ENCODE measurements at places on chromosomes 5 and 9.

- DNase-seq = no peak
Measured at GRCh38 chr5:2172471-2172870, 289.7 kb upstream of the IRX4 start.

- DNase-seq = no peak
Measured at GRCh38 chr9:131701789-131702337, 38.0 kb downstream of the RAPGEF1 start.

DNA sequence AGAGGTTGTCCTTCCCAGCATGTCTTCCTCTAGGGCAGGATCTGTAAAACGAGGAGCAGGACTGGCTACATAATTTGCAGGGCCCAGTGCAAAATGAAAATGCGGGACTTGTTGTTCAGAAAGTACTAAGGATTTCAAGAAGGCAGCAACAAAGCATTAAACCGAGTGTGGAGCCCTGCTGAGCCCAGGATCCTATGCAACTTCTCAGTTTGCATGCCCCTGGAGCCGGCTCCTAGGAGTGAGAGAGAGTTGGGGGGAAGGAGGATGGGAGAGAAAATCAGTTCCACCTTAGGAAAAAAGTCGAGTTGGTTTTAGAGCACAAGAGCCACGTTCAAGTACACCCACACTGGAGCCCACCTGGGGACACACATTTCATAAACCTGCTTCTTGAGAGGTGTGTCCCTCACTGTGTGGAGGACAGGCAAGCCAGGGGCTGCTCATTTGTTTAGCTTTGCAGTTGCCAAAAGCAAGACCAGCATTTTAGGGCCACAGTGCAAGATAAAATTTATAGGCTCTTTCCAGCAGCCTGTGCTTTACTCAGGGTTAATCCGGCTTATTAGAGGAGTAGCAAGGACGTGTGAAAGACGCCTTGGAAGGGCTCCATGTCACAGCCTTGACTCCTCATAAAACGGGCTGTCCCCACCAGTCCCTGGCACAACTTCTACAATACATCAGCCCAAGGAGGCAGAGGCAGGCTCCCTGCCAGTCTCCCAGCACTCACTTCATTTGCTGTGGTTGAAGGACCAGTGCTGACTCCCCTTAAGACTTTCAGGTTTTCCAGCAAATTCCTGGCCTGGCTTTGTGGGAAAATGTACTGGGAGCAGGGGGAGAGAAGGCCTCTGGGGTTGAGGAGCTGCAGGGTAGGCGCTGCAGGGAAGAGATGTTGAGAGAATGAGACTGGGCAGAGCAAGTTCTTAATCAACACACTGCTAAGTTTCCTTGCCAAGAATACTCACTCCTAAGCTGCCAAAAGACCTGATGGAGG, 159.7 kb upstream of the SEMA6A start:
- no peak for DNase-seq

- DNase-seq = no peak
Measured at GRCh38 chr5:147483961-147484707, 25.7 kb downstream of the DPYSL3 start.

Data from NCI-H1048 (cell line).